ENCODE measurements at places on chromosomes 12 and 14. TPM values are rescaled to one million over a fixed set of nuclear protein-coding genes. Genes with fewer than 3 reads are reported as not detected.

The TAS2R43 gene
- 0.53 TPM for total RNA-seq

The CAPZA3 gene
- not detected for total RNA-seq

DNA sequence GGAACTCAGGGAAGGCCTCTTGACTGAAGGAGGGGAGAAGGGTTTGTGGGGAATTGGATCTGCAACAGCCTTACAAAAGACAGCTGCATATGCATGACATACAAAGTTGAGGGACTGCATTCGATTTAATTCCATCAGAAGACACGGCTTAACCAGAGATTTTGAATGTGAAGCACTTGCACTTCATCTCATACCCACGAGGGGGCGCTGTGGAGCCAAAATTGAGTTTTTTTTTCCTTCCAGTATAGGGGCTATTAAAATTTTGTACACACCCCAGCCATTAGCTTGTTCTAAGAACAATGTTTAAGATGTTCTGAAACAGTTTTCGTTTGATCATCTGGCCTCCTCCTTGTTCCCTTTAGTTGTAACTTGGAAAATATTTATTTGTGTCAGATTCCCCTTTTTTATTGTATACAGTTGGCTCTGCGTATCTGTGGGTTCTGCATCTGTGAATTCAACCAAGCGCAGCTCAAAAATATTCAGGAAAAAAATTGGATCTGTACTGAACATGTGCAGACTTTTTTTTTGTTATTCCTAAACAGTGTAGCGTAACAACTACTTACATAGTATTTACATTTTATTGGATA, 1.6 kb downstream of the SUDS3 start:
- H3K36me3 ChIP-seq, result peaks cover 12% of the 10 kb centered on the region
- peaks cover 36% of the 10 kb centered on the region for H3K4me1 ChIP-seq
- DNase-seq, result peak; percentile 81
- peak overlapping the region; percentile 84 for H3K4me3 ChIP-seq

GRCh38 chr12:110088936-110089335, 35.2 kb upstream of the IFT81 start:
- H3K4me3 ChIP-seq, result no peak overlapping the region
- H3K36me3 ChIP-seq, result no peaks in the 10 kb centered on the region
- H3K27me3 ChIP-seq, result peaks cover 21% of the 10 kb centered on the region
- H3K4me1 ChIP-seq, result no peaks in the 10 kb centered on the region
